CD4-positive, alpha-beta T cell (primary cell): ENCODE measurements at places on chromosomes 12 and 14.

DNA sequence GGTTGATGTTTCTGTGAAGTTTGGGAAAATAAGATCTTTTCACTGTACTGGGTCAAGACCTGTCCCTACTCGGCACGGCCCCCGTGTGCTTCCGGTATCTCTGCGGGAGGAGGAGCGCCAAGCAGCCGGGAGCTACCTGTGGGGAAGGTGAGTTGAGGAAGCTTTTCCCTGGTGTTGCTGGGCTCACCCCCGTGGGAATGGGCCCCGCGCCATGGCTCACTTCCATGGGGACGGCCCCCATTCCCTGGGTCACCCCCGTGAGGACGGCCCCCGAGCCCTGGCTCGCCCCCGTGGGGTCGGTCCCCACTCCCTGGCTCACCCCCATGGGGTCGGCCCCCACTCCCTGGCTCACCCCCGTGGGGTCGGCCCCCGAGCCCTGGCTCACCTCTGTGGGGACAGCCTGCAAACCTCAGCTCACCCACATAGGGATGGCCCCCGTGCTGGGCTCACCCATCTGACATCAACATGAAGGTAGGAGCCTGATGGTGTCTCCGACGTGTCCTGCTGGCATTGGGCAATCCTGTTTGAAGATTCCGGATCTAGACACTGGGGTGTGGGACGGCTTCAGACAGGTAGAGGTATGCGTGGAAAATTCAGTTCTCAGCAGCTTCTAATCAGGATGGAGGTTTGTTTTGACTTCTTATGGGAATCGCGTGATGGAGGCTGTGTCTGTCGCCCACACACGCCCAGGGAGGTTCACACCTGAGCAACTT is 9.1 kb downstream of the LRCOL1 start:
- no peak for DNase-seq

DNA sequence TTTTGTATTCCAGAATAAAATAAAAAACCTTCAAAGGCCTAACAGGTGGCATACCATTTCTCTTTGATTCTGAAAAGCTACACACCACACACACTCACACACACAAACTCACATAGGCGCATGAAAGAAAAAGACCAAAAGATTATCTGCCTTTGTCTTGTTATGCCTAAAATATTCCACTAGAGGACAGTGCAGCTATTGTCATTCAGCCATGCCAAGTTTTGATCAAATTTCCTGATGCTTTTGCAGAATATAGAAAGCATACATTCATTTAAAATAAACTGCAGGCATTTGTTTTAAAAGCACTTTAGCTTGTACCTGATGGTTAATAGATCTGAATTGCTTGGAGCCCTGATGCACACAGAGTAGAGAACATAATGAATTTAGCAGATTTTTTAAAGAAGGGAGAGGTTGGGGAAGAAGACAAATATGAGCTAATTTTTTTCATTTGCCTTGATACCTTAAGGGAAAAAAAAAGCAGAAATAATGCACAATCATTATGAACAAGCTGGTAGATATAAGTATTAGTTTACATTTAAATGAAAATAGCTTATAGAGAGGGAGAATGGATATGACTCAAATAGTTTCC is 1766.9 kb upstream of the SEL1L start:
- no peak for DNase-seq

GRCh38 chr14:32620303-32620702 is 291.2 kb downstream of the AKAP6 start:
- DNase-seq: no peak

GRCh38 chr12:88985631-88986030 is 366.7 kb downstream of the DUSP6 start:
- DNase-seq: no peak

DNA sequence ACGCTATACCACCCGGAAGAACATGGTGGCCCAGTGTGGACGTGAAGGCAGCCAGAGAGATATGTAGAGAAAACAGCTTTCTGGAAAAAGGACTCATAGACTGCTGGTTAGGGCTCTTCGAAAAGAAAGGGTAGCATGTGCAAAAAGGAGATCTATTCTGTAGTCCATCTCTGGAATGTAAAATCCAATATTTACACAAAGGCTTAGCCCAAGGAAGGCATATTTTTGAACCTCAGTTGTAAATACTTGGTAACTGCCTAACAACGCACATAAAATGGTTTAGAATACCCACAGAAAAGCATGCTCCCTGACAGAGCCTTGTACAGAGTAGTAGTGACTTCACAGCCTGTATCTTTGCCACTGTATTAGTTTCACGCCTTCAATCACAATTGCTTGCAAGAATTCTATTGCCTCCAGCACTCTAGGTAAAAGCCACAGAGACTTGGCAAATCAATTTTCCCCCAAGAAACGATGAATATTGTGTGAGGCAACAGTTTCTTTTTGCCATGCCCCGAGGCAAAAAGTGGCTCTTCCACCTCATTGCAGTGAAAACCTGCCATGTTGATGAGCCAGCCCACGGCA is 59.2 kb downstream of the TRIM9 start:
- DNase-seq: no peak

DNA sequence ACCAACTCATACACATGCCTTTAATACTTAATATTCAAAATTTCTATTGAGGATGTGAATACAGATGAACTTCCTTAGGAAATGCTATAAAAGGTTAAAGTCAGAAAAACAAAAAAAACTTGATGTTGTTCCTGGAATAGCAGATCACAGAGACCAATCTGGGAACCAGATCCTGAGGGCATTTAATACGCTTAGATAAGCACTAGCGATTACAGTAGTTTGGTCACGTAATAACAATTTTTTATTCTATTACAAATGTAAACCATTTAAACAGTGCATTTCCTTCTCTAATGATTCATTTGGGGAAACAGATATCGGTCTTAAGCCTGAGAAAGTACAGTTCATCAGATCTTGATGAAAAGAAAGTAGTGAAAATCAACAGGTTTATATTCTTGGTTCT is 30.8 kb upstream of the ABCC9 start:
- DNase-seq: no peak

DNA sequence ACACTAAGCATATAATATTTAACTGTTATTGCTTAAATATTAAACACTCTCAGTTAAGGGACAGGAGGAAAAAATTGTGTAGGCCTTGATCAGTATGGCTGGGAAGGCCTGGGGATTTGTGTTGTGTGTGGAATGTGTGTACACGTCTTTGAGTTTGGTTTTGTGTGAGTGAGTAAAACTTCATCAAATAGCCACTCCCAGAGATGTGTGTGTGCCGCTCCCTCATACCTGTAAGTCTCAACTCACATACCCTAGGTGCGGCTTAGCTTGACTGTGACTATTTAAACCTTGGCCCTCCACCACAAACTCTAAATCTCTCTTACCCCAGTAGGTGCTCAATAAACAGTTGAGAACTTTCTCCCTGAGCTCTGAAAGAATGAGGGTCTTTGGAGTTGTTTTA is 64.3 kb downstream of the FLRT2 start:
- no peak for DNase-seq

DNA sequence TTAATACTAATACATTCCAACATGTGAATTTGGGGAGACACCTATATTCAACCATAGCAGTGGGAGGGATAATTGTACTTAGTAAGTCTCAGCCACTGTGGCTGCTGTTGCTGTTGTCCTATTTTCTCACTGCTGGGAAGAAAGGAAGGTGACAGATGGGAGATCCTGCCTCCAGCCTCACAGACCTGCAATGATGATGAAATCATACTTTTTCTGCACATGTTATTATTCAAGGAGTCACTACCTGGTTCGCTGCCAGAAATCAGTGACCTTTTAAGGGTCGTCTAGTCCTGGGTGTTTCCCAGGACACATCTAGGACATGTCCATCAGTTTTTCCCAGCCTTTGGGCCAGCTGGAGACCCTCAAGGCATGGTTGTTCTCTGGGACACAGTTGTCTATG is 106.2 kb upstream of the RPH3A start:
- DNase-seq: no peak

- DNase-seq: no peak
Observed at GRCh38 chr12:89742337-89743022, 33.8 kb upstream of the ATP2B1 start.

DNA sequence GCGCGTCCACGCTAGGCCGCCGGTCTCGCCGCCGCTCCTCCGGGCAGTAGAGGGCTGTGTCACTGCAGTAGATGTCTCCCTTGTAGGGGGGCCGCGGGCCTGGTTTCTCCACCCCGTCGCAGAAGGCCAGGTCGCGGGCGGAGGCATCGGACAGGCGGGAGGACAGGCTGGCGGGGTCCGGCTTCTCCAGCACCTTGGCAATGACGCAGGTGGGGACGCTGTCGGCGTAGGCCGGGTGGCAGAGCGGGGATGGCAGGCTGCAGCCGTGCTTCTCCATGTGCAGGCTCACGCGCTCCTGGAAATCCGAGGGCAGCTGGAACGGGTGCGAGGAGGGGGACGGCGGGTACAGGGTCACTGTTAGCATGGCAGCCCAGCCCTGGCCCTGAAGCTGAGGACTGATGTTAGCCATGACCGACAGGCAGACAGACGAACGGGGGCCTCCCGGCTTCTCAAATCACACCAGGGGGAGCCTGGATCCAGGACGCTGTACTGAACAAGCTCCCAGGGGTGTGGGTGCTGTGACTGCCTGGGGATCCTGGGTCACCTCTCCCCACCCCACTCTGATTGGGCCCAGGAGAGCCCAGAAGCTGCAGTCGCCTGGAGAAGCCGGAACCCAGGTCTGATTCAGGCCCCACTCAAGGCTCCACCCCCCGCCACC is 48.1 kb downstream of the BEGAIN start:
- no peak for DNase-seq

GRCh38 chr14:62308316-62308715 is 546.1 kb downstream of the SNAPC1 start:
- DNase-seq: no peak

GRCh38 chr12:78430551-78430950 is 434.0 kb upstream of the SYT1 start:
- DNase-seq: no peak

DNA sequence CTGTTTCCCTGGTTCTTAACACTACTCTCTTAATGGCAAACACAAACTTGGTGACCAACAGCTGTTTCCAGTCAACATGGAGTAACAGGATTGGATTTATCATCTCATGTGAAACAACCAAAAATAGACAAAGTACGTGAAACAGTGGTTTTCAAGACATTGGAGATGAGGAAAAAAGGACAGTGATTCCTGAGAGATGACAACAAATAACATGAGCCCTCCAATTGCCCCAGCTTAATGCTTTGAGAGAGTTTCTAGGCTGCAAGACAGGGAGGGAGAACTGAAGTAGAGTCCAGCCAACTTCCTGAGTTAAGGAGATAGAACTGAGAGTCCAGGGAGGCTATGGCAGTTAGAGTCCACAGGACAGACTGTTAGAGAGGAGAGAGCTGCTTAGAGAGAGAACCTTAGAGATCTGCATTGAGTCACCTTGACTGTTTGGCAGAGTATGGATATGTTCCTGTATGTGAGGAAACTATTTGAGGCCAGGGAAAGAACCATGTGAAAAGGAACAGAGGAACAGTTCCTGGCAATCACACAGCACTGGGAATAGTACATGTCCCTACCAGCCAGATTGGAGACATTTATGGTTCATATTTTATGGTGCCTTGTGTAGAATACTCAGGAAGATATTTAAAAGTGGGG is 106.4 kb downstream of the PCNX1 start:
- no peak for DNase-seq

DNA sequence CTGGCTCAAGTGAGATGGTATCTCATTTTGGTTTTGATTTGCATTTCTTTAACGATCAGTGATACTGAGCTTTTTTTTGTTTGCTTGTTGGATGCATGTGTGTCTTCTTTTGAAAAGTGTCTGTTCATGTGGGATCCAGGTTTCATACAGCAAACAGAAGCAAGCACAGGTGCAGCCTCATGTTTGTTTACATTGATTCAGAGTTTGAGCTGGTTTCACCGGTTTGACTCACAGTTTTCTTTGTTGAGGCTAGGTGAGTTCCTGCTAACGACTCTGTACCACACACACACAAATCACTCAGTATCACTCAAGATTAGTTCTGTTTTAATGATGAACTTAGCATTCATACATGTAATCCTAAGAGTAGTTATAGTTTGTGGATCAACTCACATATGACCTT is 3.7 kb downstream of the OR10G2 start:
- no peak for DNase-seq

DNA sequence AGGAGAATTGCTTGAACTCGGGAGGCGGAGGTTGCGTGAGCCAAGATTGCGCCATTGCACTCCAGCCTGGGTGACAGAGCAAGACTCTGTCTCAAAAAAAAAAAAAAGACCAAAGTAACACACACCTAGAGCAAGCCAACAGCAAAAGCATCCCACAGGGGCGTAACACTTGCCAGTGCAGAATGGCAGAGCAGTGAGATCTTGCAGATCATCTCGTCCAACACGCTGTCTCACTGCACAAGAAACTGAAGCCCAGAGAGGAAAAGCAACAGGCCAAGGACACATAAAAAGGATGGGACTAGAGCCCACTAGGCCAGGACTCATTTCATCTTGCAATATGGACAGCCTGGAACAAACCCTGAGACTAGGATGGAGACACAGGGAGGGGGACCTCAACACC is 12.7 kb upstream of the KRT78 start:
- DNase-seq: no peak

DNA sequence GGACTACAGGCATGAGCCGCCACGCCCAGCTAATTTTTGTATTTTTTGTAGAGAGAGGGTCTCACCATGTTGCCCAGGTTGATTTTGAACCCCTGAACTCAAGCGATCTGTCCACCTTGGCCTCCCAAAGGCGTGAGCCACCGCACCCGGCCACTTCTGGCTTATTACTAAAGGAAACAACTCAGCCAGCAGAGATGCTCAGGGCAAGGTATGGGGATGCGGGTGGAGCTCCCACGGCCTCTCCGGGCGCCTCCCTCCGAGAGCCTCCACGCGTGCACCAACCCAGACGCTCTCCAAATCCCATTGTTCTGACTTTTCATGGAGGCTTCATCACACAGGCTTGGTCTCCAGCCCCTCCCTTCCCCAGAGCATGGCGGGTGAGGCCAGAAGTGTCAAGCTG is 6.1 kb upstream of the GPR132 start:
- DNase-seq: no peak

GRCh38 chr12:1611803-1612572 is 17.0 kb upstream of the WNT5B start:
- no peak for DNase-seq

- peak; percentile 63 for DNase-seq
Observed at GRCh38 chr12:546920-547845, 87.4 kb downstream of the B4GALNT3 start.

DNA sequence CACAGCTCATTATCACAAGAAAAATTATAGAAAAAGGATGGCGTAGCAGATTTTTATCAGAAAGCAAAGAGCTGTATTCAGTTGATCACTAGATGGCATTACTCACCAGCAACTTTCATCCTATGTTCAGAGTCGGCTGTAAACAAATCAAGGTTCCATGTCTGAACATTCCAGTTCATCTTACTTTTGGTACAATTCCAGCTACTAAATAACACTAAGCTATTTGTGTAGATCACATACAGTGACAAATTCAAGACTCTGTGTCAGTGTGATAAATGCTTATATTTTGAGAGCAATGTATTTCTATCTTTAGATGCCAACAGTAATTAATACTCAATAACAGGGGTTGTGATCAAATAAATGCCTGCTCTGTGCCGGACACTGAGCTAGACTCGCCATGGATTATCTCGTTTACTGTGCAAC is 30.1 kb downstream of the NRDE2 start:
- no peak for DNase-seq

- DNase-seq: no peak
Observed at GRCh38 chr12:122929812-122930211, 33.9 kb upstream of the VPS37B start.

GRCh38 chr12:80100591-80100990 is 1.3 kb downstream of the OTOGL start:
- DNase-seq: no peak

GRCh38 chr14:34220921-34221320 is 241.1 kb downstream of the SPTSSA start:
- DNase-seq: no peak

GRCh38 chr14:100723135-100723829 is 3.4 kb upstream of the DLK1 start:
- DNase-seq: no peak

GRCh38 chr12:92558806-92559205 is 144.0 kb upstream of the PLEKHG7 start:
- no peak for DNase-seq
